Activated B cell treated with CpG ODN at 0.5 μM for 24 hours (primary cell): ENCODE measurements at places on chromosomes 3 and 15. TPM values are rescaled to one million over a fixed set of nuclear protein-coding genes. Genes with fewer than 3 reads are reported as not detected.

The TGM4 gene
- not detected in 2 replicates for total RNA-seq

DNA sequence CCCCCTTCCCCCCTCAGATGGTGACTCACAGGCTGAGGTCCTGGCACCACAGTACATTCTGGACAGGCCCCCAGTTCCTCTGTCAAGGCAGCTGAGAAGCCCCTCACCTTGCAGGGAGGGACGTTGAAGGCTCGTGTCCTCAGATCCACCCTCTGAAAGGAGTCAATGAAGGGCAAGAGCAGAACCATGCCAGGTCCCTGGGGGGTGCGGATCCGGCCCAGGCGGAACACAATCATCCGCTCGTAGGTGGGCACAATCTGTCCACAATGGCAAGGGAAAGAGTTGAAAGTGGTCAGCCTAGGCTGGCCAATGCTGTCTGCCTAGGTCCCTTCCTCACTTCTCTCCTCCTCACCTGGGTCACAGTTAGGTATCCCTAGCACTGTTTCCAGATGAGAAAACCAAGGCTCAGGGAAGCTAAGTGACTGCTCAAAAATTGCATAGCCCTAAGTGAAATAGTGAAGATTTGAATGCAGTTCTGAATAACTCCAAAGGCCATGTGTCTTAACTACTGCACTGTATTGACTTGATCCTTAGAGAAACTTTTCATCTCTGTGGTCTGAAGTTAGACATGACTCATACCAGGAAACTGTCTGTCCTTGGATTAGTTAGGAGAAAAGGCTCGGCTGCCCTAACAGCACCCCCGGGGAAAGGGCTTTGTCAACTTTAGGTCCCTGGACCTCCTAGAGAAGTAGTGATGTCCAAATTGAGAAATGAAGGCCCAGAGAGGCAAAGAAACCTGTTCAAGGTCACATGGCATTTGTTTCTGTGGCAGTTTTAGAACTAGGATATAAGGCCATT is 2.9 kb downstream of the STOML1 start:
- no peak for DNase-seq

The CPNE9 gene
- 0.20 TPM in 1 of 2 replicates, not detected in the other for total RNA-seq

The GAP43 gene
- total RNA-seq: not detected in 2 replicates

The UBA7 gene
- total RNA-seq: 216 and 237 TPM in 2 replicates

The RCCD1 gene
- total RNA-seq: 15.7 and 19.3 TPM in 2 replicates

The TMC3 gene
- total RNA-seq: not detected in 2 replicates

- DNase-seq: no peak
Observed at GRCh38 chr3:128448491-128448890, 18.2 kb downstream of the DNAJB8 start.

The GABRB3 gene
- not detected in 2 replicates for total RNA-seq

DNA sequence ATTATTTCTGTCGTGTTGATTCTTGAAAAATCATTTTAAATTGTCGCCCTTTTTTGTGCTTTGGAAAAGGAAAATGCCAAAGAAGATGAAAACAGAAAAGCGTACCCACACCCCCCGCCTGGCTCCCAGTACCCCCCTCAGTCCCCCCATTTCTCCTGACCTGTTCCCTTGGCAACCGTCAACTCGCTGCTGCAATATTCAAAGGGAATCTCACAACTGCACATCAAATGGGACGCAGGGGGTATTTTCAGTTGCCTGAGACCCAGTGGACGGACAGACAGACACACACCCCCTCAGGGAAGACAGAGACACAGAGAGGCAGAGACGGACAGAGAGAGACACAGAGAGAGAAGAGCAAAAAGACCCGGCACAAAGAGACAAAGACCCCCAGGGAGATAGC is 83.5 kb upstream of the PRR20G start:
- DNase-seq: no peak
